Activated CD4-positive, alpha-beta T cell treated with anti-CD3 and anti-CD28 coated beads for 24 hours (primary cell): ENCODE measurements at places on chromosomes 16 and 17.

GRCh38 chr16:80300876-80301275 is 239.9 kb upstream of the DYNLRB2 start:
- no peak for DNase-seq

GRCh38 chr17:18986541-18987229 is 17.9 kb downstream of the FAM83G start:
- no peak for DNase-seq

- no peak for DNase-seq
These were observed 48.4 kb downstream of the RNF157 start for GRCh38 chr17:76191896-76192295.

GRCh38 chr16:58361726-58362125 is 30.5 kb upstream of the GINS3 start:
- DNase-seq = no peak

GRCh38 chr16:51892293-51893007 is 654.5 kb downstream of the TOX3 start:
- DNase-seq = no peak

DNA sequence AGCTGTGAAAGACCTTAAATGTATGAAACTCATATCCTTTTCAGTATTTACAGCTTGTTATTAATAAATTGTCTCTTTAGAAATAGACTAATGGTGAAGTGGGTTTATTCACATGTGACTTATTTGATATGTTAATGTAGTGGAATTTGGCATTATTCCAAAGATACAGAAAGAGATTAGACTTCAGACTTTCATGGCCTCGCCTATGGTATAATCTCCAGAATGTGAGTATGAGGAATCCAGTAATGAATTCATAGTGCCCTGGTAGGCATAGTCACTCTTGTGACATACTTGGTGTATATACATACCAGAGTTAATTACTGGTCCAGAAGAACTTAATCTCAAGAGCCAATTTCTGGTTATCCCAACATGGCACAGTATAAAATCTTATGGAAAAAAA is 72.7 kb downstream of the OMG start:
- DNase-seq = no peak

GRCh38 chr17:77628035-77628434 is 330.5 kb upstream of the TNRC6C start:
- no peak for DNase-seq

- no peak for DNase-seq
These were observed 661 bp downstream of the LRRC3C start for GRCh38 chr17:39927929-39928857.
